ENCODE measurements at places on chromosomes 12 and 14.

- no peak for DNase-seq
These were observed 114.4 kb downstream of the SPTSSA start for GRCh38 chr14:34347683-34348082.

DNA sequence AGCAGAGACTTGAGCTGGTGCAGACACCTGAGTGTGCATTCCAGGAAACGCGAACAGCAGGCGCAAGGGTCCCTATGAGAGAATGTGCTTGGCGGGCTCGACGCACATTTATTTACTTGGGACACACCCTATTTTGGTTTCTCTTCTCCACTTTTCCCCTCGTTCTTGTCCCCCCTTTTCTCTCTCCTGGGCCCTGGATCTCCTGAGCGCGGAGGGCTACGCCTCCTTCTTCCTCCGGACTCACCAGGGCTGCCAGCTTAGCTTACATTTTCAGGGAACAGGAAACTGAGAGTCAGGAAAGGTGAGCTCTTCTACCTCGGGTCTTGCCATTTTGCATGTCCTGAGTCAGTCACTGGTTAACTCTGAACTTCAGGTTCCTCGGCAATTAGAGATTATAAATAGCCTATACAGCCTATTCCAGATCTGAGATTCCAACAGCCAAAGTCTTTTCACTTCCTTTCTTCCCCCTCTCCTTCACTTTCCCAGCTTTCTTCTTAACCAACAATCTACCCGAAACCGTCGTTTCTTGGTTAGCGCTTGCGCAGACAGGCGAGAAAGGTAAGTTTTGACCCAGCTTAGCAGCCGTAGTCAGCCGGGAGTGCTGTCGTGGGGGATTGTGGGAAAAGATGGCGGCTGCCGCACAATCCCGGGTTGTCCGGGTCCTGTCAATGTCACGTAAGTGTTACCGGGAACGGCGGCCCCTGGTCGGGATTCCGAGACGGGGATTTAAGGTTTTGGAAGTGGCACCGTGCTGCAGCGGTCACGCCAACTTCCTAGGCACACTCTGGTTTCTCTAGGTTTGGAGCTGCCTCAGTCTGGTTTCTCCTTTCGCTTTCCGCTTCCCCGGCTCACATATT lies at the start of the genes AKAP3 and NDUFA9:
TSS of gene AKAP3 (minus strand) at position 551 of the 857 bp plus-strand sequence. CDS start 10,855 bp downstream, outside the sequence.
TSS of gene NDUFA9 (plus strand) at position 614 of the 857 bp plus-strand sequence. CDS start at position 627, 13 bp downstream.
- DNase-seq = peak; percentile 90

GRCh38 chr12:70177631-70178030 lies 65.6 kb upstream of the CNOT2 start:
- DNase-seq = no peak

- no peak for DNase-seq
These were observed 76.7 kb downstream of the TMEM121 start for GRCh38 chr14:105602799-105603793.

Data from AG08395 (cell line).